ENCODE measurements at places on chromosomes 6 and 20.
A peak's percentile ranks its signal among the peaks of the same experiment; 100 is the strongest.

GRCh38 chr6:64217721-64218620 lies 582.4 kb downstream of the PHF3 start:
- no peak for DNase-seq

DNA sequence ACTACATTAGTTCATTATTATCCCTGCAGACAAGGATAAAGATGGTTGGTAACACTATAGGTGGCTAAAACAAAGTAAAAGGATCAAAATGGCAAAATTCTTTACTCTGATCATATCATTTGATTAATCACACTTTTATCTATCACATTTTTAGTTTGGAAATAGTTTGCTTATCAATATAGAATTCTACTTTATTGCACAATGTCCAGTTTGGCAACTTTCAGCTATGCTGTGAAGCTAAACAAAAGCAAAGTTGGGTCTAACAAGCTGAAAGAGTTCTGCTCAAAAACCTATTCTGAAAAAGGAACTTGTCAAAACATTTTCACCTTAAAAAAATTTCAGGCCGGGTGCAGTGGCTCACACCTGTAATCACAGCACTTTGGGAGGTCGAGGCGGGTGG lies 7.9 kb upstream of the LATS1 start:
- DNase-seq = no peak

DNA sequence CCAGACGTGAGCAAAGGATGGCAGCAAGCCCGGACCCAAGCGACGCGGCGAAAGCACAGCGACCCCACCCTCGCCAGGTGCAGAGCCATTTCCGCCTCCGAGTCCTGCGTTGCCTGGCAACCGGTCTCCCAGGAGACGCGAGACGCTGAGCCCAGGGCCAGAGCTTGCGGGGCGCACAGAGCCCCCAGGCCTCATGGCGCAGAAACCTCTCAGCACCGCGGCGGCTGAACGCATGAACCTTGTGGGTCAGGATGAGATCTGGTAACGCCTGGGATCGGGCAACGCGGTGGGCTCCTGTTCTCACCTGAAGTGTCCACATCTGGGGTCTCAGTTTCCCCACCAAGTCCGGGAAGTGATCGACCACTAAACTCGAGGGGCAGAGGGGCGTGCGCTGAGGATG lies 77.7 kb downstream of the ANKRD60 start:
- no peak for DNase-seq

- DNase-seq = no peak
These were observed 37.4 kb upstream of the MRPS10 start for GRCh38 chr6:42255050-42255449.

DNA sequence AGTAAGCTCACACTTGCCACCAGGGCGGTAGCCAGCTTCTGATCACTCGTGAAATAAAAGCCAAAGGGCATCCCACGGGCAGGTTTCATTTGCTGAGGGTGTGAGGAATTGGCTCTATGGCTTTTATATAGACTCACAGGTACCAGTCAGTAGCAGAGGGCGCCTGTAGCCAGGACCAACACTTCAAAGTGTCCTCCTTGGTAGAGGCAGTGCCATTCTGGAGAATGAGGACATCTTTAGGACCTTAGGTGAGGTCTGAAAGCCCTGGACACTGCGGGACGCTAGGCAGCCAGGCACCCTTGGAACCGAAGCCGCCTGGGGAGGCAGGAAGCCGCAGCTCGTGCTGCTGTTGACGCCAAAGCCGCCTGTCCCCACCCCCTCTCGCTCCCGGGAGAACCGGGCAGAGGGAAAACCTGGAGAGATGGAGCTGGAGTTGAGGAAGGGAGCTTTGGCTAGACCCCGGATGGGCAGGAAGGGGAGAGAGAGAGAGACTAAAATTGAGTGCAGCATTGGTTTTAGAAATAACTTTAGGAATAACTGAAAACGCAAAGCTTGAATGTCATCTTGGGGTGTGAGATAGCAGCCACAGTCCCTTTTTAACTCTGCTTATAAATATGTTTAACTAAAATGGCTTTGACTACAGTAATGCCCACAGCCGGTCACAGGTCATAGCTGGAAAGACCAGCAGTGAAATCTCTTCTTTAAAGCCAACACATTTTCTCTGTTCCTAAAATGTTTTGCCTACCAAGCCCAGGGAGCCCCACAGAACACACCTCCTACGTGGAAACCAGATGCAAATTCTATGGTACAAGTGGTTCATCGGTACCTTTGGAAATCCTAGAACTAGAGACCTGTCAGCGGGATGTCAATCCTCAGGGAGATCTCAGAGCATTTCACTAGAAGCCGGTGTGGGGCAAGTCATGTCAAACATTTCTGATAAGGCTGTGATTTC lies 128.5 kb upstream of the CDYL start:
- no peak for DNase-seq

DNA sequence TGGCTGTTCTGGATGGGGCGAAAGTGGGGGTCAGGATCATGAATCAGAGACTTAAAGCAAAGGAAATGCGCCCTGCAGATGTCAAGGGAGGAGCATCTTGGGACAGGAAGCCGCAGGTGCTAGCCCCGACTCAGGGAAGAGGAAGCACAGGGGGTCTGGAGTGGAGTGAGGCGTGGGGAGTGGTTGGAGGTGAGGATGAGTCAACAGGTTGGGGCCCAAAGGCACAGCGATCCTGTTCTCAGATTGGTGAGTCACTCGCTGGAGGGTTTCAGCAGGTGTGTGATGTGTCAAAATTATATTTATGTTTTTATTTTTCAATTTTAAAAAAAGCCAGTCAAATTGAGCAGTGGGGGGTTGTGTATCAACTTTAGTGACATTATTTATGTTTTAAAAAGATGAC lies 19.0 kb downstream of the PACSIN1 start:
- peak; percentile 33 for DNase-seq

DNA sequence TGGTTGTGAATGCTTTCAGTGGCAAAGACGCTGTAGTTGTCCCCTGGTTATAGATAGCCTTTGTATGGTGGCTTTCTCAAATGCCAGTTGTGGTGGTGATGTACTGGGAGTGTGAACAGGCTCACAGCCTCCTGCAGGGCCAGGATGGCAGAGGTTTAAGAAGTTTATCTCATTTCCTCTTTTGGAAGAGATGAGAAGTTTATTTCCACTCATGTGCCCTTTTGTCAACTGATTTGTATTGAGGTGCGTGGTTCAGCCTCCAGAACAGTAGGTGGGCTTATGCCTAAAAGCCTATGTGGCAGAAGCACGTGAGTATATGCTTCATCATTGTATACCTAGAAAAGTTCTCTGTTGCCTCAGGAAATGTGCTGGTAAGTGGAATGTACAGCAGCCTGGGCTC lies 13.7 kb upstream of the ZFP57 start:
- no peak for DNase-seq

Measured in activated naive CD4-positive, alpha-beta T cell (primary cell).